ENCODE measurements at places on chromosomes 4 and X.

- DNase-seq = no peak
- H3K4me3 ChIP-seq = no peak overlapping the region
- H3K27me3 ChIP-seq = no peaks in the 10 kb centered on the region
- H3K36me3 ChIP-seq = no peaks in the 10 kb centered on the region
- H3K4me1 ChIP-seq = no peaks in the 10 kb centered on the region
Measured at GRCh38 chr4:38367642-38368174, 296.3 kb upstream of the KLF3 start.

DNA sequence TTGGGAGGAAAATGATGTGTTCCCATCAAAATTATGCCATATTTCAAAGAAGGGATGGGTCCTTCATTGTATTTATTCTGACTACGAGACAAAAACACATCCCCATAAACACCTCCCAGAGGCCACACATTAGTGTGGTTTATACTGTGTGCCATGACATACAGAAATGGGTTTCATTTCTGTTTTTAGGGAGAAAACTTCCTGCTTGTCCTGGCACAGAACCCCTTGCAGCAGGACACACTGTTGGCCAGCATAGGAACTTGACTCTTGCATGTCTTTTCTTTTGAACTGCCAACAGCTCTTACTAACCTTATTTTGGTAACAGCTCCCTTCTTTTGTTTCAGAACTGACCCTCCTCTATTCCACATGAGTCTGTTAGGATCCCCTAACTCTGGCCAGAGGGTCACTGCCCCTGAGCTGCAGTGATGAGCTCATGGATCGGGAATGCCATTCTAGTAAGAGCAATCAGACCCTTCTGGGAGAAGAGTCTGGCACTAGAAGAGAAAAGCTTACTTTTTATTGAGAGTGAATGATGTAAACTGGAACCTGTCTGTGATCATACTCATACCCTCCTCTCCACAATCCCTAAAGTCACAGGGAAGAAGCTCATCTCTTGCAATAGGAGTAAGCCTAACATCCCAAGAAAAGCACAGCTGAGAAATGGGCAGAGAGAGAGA lies 86.4 kb downstream of the SMIM20 start:
- H3K36me3 ChIP-seq = no peaks in the 10 kb centered on the region
- H3K27me3 ChIP-seq = no peaks in the 10 kb centered on the region

DNA sequence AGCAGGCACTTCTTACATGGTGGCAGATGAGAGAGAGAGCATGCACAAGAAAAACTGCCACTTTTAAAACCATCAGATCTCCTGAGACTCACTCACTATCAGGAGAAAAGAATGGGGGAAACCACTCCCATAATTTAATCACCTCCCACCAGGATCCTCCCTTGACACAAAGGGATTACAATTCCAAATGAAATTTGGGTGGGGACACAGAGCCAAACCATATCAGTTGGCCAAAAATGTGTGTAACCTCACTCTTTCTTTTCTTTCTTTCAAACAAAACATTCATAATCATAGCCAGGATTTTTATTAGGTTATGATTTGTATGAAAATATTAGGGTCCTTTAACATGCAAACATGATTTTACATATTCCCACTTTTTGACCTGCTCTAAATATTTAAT lies 222.1 kb downstream of the PCDH18 start:
- no peaks in the 10 kb centered on the region for H3K36me3 ChIP-seq
- H3K27me3 ChIP-seq = no peaks in the 10 kb centered on the region
- H3K27ac ChIP-seq = no peak overlapping the region
- no peaks in the 10 kb centered on the region for H3K4me1 ChIP-seq

GRCh38 chr4:7867701-7868435 lies 71.8 kb downstream of the AFAP1 start:
- H3K4me1 ChIP-seq = no peaks in the 10 kb centered on the region
- no peaks in the 10 kb centered on the region for H3K27me3 ChIP-seq
- 0 out of 2 replicates have a peak overlapping the region, but pooled peaks have one; percentile 23 for H3K27ac ChIP-seq

- 0 out of 2 replicates have a peak overlapping the region, but pooled peaks have one; percentile 44 for H3K27ac ChIP-seq
- H3K36me3 ChIP-seq = no peaks in the 10 kb centered on the region
- no peak for DNase-seq
- no peaks in the 10 kb centered on the region for H3K27me3 ChIP-seq
- peaks cover 13% of the 10 kb centered on the region for H3K4me1 ChIP-seq
Measured at GRCh38 chr4:56909086-56909894, 1.6 kb downstream of the REST start.

DNA sequence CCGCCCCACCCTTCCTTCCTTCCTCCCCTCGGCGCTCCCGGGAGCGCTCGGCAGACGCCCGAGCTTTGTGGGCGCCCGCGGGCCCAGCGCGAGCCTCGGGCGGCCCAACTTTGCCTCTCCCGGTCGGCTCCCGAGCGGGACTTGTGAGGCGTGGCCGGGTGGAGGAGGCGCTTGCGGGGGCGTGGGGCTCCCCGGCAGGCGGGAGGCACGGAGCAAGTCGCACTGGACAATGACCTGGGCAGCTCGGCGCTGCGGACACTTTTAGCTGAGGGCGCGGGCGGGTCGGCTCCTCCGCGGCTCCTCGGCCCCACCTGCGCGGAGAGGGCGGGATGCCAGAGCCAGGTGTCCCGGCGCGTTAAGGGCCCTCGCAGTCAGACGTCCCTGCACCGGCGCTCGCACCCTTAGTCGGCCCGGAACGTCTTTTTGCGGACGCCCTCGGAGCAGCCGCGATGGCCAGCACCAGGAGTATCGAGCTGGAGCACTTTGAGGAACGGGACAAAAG lies 385 bp downstream of the DCLK2 start:
- no peak for DNase-seq
- H3K27ac ChIP-seq = no peak overlapping the region
- 0 out of 2 replicates have a peak, but pooled peaks cover 10% of the 10 kb centered on the region for H3K27me3 ChIP-seq
- H3K4me1 ChIP-seq = no peaks in the 10 kb centered on the region

GRCh38 chr4:102734591-102735385 lies 26.0 kb downstream of the MANBA start:
- H3K4me3 ChIP-seq = no peak overlapping the region
- no peaks in the 10 kb centered on the region for H3K27me3 ChIP-seq
- peak overlapping the region; percentile 16 for H3K27ac ChIP-seq
- no peak for DNase-seq
- no peaks in the 10 kb centered on the region for H3K36me3 ChIP-seq

GRCh38 chr4:126242679-126243390 lies 928.1 kb downstream of the FAT4 start:
- H3K36me3 ChIP-seq = no peaks in the 10 kb centered on the region
- no peak overlapping the region for H3K27ac ChIP-seq
- no peaks in the 10 kb centered on the region for H3K4me1 ChIP-seq
- no peak overlapping the region for H3K4me3 ChIP-seq
- no peaks in the 10 kb centered on the region for H3K27me3 ChIP-seq
- no peak for DNase-seq
